ENCODE measurements at places on chromosomes 12 and 14.

DNA sequence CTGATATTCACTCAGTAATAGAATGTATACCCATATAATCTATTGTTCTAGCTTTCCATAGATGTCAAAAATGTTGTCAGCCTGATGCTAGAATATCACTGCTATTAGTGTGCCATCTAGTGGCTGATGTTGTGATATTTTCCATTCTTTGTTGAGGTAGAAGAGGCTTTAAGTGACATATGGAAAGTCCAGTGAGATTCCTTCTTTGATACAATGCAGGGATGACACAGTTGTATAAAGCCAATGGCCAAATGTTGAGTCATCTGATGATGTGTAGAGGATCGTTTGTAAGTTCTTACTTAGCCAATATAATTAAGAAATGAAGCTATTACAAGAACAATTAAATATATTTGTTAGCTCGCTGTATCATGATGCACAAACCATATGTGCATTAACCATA lies 58.1 kb upstream of the PCED1B start:
- peak; percentile 65 for DNase-seq

GRCh38 chr12:128609861-128610260 lies 213.9 kb downstream of the SLC15A4 start:
- no peak for DNase-seq

DNA sequence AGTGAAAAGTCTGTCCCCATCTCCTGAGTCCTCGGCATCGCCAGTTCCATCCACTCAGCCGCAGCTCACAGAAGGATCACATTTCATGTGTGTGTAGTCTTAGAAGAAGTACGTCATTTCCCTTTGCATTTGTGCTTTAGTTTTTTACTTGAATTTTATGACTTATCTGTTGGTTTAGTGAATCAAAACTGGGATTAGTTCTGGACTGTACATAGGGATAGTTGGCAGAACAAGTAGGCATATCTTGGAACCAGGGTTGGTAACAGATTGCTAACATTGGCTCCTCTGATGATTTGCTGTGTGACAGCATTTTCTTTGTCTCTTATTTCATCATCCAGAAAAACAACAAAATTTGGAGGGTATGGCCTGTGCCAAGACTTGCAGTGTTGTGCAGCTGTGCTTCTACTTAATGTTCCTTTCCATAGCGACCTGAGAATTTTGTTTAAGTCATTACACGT lies 69.6 kb upstream of the AEBP2 start:
- DNase-seq, result peak; percentile 89

DNA sequence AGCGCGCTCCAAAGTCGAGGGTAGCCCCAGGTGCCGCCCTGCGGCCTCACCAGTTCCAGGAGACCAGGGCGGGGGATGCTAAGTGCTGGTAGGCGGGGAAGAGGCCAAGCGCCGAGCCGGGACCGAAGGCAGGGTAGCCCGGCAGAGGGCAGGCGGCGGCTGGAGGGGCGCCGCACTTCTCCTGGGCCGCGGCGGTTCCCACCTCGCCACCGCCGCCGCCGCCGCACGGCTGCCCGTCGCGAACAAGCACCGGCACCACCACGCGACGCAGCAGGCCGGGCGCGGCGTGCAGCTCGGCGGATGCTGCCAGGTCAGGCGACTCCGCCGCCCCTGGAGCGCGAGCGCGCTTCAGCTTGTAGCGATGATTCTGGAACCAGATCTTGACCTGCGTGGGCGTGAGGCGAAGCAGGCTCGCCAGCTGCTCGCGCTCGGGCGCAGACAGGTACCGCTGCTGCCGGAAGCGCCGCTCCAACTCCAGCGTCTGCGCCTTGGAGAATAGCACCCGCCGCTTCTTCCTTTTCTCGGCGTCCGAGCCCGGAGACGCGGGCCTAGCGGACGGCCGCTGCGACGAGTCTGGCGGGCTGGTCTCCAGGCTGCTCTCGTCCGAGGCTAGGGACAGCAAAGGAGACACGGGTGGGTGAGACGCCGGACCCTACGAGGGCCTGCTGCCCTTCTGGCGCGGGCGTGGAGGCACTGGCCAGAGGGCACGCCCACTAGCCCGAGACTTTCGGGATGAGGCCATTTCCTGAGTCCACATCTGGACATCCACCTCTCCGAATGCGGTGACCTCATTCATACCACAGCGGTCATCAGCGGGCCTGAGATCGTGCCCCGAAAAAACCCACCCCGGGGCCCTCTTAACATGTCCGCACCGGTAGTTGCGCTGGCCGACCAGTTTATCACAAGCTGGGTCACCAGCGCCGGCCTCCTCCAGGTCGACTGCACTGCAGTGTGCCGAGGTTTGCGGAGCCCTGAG lies 1.3 kb downstream of the NKX2-8 start:
- DNase-seq, result no peak

DNA sequence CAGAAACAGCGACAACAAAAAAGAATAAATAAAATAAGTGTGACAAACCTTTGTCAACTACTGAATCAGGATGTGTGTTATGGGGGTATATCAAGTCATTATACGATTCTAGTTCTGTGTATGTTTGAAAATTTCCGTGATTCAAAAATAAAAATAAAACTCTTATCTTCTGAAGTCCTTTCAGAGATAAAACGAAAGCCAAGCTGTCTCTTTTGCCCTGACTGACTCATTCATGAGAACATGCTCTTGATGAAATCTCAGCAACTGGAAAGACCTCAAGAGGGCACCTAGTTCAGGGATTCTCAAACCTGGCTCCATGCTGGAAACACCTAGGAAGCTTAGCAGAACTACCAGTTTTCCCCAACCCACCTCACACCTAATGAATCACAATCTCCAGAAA lies 9.2 kb downstream of the FOXN3 start:
- DNase-seq, result no peak
